ENCODE measurements at places on chromosomes 7 and 10. TPM values are rescaled to one million over a fixed set of nuclear protein-coding genes. Genes with fewer than 3 reads are reported as not detected.
A peak's percentile ranks its signal among the peaks of the same experiment; 100 is the strongest.

CFAP70 gene
- 11.8 TPM for polyA plus RNA-seq

- DNase-seq: peak; percentile 37
Observed at GRCh38 chr7:98420966-98421612, 20.2 kb upstream of the BAIAP2L1 start.

GRCh38 chr7:46186131-46186530 is 265.1 kb upstream of the IGFBP3 start:
- no peak for DNase-seq

HOXA13 gene
- not detected for polyA plus RNA-seq

GJD4 gene
- 0.17 TPM for polyA plus RNA-seq

DNA sequence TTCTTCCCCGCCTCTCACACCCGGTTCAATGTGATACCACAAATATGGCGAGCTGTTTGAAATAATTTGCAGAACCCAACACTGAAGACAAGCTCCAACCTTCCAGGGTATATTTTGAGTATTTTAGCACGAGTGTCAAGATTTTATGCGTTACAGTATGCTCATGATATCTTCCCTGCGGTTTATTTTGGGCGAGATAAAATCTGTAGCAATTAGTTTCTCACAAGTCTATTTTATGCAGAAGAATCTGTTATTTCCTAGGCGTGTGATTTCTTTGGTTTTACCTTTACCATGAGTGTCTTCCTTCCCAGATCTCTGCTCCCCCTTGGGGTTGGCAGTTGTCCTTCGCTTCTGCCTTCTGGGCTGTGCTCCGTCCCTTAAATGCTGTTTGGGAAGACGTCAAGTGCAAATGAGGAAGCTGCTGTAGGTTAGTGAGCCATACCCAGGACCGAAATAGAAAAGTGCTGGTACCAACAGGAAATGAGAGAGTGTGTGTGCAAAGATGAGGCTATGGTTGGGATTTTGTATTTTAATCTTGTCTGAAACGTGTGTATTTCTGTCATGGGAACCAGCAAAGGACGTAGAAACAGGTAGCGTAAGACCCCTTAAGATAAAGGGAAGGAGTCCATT is 299.8 kb downstream of the KLF6 start:
- DNase-seq: no peak

DNA sequence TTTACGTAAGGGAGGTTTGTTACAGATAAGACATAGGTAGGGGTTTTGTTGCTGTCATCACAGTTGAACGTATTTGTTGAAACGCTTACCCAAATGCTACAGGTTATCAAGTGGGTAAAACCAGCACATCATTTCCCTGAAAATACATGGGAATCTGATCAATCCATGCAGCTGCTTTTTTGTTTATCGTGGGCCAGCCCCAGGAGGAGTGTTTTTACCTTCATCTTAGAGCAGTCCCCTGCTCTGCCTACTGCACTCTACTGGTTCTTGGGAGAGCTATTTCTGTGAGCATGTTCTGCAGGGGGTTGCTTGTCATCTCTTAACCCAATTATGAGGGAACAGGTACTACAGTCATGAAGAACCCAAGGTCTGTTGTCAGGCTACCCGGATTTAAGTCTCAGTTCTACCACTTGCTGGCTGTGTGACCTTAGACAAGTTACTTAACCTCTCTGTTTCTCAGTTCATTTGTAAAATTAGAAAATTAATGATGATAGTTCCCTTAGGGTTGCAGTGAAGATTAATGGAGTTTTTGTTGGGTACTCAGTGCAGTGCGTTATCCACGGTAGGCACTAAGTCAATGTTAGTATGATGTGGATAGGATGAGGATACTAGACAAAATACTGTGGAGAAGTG is 15.0 kb downstream of the MTURN start:
- DNase-seq: no peak

DNA sequence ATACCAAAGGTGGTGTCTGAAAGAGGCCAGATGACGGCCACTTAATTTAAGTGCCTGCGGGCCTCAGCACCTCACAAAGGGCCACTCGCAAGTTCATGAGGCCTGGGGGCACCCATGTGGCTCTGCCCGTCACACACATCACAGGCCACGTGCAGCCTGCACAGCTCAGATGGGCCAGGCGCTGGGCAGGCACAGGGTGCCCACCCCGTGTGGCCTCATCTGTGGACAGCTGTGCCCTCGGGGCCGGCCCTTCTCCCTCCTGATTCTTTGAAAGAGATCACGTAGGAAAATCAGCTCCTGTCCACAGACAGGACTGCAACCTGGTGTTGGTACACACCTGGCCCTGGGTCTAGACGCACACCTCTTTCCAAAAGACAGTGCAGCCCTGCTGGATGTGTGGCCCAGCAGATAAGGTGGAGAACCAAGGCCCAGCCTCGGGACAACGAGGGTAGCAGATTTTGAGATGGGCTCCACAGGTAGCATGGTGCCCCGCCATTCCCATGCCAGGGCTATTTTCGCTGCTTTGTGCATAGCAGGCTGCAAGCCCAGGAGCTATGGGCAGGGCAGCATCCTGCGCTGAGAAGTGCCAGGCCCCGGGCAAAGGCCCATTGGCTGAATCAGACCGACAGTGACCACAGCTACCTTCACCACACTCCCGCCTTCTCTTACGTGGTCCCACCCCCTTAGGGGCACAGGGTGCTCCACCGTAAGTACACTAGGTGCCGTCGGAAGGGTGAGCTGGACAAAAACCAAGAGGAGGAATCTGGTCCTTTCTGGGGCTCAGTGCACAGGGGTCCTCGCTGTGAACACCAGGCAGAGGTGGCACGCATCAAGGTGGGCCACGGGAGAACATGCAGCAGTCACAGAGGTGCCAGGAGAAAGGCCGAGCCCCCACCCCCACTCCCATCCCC is 124.5 kb downstream of the EBF3 start:
- DNase-seq: no peak

DNA sequence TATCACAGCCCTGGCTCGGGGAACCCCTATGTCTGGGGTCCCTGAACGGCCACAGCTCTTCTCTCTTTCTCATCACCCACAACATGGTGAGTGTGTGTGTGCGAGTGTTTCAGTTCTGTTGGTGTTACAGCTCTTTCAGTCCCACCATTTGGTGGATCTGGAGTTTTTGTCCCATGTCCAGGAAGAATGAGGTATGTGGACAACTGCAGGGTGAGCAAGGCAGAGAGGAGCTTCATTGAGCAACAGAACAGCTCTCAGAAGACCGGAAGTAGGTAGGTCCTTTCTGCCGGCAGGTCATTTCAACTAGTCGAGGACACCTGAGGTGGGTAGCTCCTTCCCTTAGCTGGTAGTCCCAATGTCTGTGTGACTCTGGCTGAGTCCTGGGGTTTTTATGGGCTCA is 9.5 kb downstream of the PAX4 start:
- DNase-seq: no peak

DNA sequence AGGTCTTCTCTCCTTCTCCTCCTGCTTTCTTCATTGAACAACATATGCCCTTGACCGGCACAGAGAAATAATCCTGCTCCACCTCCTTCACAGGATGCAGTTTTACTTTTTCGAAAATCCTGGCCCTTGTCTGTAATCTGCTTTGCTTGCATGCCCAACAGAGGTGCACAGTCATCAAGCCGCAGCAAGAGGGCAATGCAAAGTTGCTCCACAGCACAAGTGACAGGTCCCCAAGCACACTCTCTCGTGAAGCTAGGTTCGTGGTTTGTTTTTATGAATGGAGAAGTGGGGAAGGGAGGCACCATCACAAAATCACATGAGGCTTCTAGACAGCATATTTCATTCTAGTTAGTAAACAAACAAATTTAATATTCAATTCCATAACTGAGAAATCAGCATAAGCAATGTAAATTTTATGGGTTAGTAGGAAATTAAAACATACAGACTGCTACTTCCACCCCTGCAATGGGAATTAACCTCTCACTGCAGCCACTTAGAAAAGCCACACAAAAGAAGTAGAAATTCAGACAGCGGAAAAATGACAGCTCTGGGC is 178.8 kb downstream of the TPK1 start:
- DNase-seq: no peak

DNA sequence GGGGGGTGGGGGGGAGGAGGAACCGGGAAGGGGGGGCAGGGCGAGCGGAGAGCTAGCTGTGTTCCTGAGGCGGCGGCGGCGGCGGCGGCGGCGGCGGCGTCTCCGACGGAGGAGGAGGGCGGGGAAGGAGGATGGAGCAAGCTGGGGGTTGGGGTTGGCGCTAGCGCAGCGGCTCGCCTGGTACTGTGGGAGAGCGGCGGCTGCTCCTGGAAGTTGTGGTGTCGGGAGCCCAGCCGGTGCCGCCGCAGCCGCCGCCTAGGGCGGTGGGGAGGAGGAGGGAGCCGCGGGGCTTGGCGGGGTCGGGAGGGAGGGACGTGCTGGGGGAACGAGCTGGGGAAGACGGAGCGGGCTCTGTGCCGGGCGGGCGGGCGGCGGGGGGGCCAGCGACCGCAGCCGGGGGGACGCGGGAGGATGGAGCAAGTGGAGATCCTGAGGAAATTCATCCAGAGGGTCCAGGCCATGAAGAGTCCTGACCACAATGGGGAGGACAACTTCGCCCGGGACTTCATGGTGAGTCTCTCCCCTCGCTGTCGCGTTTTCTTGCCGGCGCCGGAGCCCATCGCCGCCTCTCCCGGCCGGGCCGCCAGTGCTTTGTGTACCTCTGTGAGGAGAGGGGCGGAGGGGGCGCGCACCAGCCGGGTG is at the start of gene PTPN12:
PTPN12 (plus strand) TSS at position 160 of the 642 bp plus-strand sequence; CDS start at position 412, 252 bp downstream.
- peak; percentile 40 for DNase-seq

GRCh38 chr7:73668886-73669230 is 1.2 kb downstream of the VPS37D start:
- DNase-seq: no peak

- DNase-seq: no peak
Observed at GRCh38 chr10:95290461-95291364, at the start of gene PDLIM1. Gene PDLIM1, minus strand, starts transcription at chr10:95291003. Its CDS starts 88 bp downstream, at chr10:95290915.

- no peak for DNase-seq
Observed at GRCh38 chr10:11446864-11447263, 164.6 kb downstream of the USP6NL start.

APBB1IP gene
- 1.1 TPM for polyA plus RNA-seq

GRCh38 chr7:85685901-85686300 is 499.0 kb upstream of the SEMA3D start:
- no peak for DNase-seq

HMX2 gene
- 1.0 TPM for polyA plus RNA-seq

CCDC172 gene
- polyA plus RNA-seq: not detected

MEIG1 gene
- 1.5 TPM for polyA plus RNA-seq

TES gene
- 79.3 TPM for polyA plus RNA-seq

MMP21 gene
- 0.33 TPM for polyA plus RNA-seq

GRCh38 chr7:33837356-33837851 is 67.9 kb upstream of the BMPER start:
- no peak for DNase-seq

GRCh38 chr7:155836216-155837125 is 24.2 kb upstream of the SHH start:
- no peak for DNase-seq

DNA sequence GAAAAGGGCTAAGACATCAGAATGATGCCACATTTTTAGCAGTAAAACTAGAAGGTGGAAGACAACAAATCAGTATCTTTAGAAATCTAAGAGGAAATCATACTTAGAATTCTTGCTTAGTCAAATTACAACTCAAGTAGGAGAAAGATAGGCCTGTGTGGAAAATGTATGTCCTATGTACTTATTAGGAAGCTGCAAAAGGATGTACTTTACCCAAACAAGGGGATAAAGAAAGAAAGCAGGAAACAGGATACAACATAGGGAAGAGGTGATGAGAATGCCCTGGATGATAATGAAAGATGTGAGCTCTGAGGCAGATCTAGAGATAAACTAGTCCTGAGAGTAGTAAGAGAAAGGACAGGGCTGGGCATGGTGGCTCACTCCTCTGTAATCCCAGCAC is 54.9 kb downstream of the RNLS start:
- DNase-seq: no peak

DNA sequence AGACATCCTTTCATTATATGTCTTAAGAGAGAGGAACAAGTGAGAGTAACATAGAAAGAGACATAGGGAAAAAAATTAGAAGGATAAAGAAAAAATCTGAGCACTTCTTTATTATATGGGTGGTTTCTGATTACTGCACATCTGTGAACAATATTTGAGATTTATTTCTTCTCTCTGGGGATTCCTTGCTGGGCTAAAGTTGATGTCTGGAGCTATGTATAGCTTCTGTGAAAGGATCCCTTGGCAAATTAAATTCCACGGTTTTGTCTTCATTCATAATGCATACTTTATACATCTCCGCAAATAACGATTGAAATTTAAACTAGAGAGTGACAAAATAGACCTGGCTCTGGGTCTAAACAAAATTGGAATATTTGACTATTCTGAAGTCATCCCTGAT is 232.2 kb upstream of the CTBP2 start:
- DNase-seq: no peak

ELN gene
- polyA plus RNA-seq: 549 TPM

GRCh38 chr7:136056651-136057231 is 79.6 kb upstream of the MTPN start:
- DNase-seq: no peak

GNGT1 gene
- not detected for polyA plus RNA-seq

DNA sequence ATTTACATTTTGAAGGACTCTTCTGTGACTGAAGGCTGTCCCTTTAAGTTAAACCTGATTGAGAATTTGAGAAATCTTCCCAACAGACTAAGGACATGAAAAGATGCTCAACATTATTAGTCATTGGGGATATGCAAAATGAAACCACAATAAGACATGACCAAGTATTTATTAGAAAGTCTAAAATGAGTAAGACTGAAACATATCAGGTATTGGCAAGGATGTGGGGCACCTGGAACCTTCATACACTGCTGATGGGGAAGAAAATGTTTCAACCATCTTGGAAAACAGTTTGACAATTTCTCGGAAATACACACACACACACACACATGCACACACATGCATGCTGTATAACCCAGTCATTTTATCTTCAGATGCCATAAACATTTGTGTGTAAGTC is 132.1 kb upstream of the CDK6 start:
- DNase-seq: no peak

ATP6V0A4 gene
- 65.9 TPM for polyA plus RNA-seq

- no peak for DNase-seq
Observed at GRCh38 chr10:131961777-131962662, 19.7 kb downstream of the BNIP3 start.

- DNase-seq: no peak
Observed at GRCh38 chr10:33368086-33368485, 33.6 kb upstream of the NRP1 start.

DKK1 gene
- polyA plus RNA-seq: 56.5 TPM

GRCh38 chr10:43395571-43396060 is 13.4 kb downstream of the HNRNPF start:
- no peak for DNase-seq

- no peak for DNase-seq
Observed at GRCh38 chr7:11667071-11667809, 164.8 kb downstream of the THSD7A start.

GATA3 gene
- 82.0 TPM for polyA plus RNA-seq

ZNF487 gene
- polyA plus RNA-seq: 10.2 TPM
